ENCODE measurements at places on chromosomes 5 and 9.

DNA sequence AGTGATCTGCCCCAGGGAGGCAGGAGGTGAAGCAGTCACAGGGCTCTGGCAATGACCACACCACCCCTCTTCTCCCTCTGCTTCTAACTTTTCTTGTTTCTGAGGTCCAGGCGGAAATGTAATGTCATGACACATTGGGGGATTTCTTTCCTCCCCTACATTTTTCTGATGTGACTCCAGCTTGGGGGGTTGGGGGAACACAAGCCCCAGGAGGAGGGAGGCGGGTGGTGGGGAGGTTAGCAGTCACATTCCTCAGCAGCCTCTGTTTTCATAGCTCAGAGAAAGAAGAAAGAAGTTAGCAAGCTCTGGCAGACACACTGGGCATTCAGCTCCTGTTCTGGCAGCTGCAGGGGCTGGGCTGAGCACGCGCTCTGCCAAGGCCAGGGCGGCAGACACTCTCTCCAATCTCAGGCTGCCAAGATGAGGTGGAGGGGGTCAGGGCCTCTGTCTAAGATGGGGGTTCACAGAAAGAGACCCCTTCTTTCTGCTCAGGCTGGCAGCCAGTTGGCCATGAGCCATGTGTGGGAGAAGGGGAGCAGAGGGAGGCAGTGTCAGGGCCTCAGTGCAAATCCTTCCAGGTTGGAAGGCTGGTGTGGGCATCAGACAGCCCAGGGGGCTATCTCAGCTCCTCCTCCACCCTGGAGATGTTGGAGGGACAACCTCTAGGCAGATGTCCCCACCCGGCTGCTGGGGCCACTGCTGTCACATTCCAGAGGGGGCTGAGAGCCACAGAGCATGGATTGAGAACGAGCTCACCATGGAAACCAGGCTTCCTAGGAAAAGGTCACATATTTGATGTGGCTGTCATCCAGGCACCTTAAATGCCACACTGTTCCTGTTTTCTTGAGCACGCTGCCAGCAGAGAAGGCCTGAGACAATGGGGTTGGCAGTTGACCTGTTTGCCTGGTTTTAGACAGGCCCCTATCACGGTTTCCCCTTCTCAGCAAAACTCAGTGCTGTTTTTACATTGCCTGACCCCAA lies 20.1 kb upstream of the PFDN1 start:
- DNase-seq = no peak

DNA sequence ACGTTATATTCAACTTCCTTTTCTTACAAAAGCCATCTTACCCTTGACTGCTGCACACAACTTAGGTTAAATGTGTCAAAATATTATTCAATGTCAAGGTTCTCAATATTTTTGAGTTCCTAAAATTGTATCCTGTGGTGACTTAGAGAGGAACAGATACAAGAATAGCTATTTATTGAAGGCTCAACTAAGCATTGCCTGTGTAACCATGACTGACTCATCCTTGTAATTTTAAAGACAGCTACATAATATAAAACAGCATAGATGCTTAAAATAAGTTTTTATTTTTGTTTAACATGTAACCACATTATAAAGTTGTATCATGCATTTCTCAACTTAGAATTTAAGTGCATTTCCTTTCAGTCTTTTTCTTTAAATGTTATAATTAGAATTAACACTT lies 312.9 kb upstream of the RGMB start:
- DNase-seq = no peak

DNA sequence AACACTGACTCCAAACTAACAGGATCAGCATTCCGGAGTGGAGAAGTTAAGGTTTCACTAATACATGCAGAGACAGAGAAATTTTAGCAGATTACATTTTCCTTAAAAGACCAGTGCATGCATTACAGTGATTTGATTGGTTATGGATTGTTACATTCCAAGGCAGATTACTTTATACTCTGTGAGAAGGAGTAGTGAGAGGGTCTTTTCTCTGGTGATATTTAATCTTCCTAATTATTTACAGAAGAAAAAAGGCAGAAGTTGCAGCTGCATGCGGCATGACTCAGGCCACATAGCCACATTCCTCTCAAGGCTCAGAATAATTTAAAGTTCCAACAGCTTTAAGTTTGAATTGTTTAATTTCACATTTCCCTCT lies 53.0 kb upstream of the PDZD2 start:
- DNase-seq = no peak

DNA sequence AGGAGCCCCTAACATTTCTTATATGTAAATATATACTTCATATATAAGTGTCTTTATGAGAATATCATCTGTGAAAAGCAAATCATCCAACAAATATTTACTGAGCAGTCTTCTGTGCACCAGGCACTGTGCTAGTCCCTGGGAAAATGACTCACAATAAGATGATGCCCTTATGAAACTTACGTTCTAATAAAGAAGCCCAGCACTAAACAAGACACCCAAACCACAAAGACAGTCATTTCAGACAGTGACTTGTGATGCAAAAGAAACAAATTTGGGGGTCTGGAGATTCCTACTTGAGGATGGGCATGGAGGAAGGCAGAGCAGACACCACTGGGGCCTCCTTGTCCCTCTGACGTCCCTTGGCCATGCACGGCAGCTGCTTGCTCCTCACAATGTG lies 30.6 kb upstream of the PPP1R2B start:
- DNase-seq = no peak

DNA sequence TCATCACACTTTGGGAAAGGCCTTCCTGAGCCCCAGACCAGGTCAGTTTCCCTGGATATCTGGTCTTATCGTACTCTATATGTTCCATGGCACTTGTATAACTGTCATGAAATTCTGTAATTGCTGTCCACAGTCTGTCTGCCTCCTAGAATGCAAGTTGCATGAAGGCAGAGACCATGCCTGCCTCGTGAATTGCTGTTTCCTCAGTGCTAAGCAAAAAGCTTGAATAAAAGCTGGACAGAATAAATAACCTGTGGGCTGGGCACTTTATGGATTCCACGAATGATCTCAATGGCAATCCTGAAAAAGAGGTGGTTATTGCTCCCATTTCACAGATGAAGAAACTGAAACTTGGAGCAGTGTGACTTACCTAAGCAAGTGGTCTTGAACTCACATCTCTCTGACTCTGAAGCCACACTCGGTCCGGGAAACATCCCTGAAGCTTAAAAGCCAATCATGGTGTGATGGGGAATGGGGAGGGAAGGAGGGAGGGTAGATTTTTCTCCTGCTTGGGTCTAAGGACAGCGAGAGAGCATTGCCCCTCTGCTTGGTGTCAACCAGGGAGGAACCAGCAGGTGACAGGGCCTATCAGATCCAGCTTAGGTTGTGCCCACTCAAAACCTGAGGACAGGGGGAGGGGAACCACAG lies 13.2 kb upstream of the LHX2 start:
- DNase-seq = no peak

DNA sequence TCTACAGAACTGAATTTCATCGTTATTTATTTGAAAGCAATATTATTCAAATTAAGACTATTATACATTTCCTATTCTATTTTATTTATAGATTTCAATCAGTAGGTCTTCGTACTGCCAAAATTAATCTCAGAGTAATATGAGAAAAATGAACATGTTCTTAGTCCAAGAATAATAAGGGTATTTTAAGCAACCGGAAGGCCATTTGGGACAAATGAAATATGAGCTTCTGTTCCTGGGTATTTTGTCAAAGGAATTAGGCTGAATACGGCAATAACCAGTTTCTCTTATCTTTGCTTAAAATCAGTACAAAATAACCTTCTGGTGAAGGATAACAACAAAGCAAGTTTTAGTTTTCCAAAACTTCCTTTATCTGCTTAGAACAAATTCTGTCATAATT lies 410.3 kb upstream of the PRR16 start:
- no peak for DNase-seq

DNA sequence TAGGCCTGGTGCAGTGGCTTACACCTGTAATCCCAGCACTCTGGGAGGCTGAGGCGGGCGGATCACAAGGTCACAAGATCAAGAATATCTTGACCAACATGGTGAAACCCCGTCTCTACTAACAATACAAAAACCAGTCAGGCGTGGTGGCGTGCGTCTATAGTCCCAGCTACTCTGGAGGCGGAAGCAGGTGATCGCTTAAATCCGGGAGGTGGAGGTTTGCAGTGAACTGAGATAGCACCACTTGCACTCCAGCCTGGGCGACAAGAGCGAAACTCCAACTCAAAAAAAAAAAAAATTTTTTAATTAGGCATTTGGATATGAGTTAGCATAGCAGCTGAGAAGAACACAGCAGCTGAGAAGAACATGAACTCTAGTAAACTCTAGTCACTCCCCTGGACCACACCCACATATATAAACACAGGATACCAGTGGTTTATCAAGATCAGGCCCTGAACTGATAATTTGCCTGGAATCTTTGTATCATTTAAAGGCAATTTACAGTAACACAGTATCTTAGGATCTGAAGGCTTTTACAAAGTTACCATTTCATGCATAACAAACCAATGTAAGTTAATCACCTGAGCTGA lies 4.6 kb upstream of the UGCG start:
- DNase-seq = no peak

GRCh38 chr9:6184749-6185645 lies 30.6 kb upstream of the IL33 start:
- DNase-seq = no peak

- no peak for DNase-seq
Observed at GRCh38 chr5:88805151-88805784, 77.7 kb downstream of the MEF2C start.

DNA sequence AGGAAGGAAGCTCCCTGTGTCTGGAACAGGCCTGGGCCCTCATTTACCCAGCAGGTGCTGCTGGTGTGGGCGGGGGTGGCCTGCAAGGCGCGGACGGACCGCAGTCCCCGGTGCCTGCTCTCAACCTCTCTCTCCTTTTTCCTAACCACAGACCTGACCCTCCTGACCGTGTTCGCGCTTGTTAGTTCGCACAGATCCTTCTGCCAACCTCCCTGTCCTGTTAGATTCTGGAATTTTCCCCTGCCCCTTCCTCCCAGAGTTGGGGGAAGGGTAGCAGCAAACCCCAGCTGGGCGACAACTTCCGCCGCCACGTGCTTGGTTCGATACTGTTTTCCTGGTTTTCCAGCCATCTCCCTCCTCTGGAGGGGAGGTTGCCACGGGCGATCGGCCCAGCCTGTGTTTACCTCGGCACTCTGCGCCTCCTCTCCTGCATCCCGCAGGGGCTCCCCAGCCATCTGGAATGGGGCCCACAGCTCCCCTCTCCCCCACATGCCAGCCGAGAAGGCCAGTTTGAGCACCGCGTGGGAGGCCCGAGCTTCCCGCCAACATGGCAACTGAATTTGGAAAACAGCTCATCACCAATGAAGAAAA lies 70.8 kb upstream of the UNC5A start:
- DNase-seq = no peak

DNA sequence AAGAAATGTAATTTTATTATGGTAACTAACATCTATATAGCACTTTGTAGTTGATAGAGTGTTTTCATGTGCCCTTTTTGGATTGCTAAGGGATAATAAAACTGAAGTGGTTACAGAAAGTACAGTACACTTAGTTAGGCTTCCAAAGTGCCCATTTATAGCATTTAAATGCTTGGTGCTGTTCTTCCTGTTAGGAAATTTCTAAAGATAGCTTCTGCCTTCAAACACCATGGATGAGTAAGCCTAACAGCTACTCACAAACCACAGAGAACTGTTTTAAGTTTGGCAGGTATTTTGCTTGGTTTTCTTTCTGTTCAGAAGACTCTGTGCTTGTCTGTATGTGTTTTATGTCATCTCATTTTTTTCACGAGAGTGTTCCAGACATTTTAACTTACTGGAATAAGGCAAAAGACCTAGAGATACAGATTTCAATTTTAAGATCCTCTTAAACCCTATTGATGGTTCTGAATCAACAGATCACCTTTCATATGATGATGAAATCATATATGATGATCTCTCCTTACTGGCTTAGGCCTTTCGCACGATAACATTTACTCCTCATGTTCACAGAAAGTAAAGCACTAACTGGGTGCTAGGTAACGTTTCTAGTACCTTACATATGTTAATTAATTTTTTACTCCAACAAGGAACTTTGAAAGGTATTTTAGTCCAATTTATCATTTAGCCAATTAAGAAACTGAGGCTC lies 4.4 kb downstream of the RIMOC1 start:
- no peak for DNase-seq
